ENCODE measurements at places on chromosomes 2 and 18.

GRCh38 chr2:228768818-228769217 is 502.3 kb downstream of the PID1 start:
- no peak for DNase-seq

DNA sequence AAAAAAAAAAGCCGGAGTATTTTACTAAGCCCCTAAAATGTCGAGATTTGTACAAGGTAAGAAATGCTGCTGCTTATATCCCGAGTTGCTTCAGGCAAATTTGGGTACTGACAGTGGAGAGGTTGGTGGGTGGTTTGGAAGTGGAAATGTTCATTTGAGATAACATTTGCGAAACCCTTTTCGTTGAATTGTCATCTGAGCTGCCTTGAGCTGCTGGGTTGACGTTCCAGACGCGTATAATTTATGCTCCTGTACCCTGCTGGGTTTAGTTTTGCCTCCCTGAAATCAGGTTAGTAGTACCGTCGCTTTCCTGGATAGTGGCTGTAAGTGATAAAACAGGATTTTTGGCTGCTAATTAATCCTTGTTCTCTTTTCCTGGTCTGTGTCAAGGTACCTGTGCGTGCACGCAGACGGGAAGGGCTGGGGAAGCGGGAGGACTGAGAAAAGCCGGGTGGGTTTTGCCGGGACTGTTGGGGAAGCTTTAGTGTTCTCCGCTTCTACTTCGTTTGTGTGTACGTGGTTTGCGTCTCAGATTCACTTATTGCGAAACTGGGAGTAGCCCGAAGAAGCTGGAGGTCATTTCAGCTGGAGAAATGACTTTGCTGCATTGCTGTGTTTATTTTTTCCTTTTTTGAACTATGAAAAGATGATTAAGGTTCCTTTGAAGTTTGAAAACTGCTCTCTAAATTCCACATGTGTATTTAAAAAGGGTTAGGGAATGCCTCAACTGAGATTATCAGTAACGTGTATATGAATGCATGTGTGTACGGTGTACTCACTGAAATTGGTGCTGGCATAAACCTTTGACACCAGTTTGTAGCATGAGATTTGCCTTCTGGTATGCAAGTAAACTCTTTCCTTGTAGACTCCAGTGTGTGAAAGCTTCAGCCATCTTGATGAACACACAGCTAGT is 709 bp downstream of the UGP2 start:
- DNase-seq: no peak

GRCh38 chr2:84925336-84925723 is 19.9 kb downstream of the TMSB10 start:
- DNase-seq: no peak

GRCh38 chr2:834233-834632 is 116.4 kb upstream of the SNTG2 start:
- no peak for DNase-seq

DNA sequence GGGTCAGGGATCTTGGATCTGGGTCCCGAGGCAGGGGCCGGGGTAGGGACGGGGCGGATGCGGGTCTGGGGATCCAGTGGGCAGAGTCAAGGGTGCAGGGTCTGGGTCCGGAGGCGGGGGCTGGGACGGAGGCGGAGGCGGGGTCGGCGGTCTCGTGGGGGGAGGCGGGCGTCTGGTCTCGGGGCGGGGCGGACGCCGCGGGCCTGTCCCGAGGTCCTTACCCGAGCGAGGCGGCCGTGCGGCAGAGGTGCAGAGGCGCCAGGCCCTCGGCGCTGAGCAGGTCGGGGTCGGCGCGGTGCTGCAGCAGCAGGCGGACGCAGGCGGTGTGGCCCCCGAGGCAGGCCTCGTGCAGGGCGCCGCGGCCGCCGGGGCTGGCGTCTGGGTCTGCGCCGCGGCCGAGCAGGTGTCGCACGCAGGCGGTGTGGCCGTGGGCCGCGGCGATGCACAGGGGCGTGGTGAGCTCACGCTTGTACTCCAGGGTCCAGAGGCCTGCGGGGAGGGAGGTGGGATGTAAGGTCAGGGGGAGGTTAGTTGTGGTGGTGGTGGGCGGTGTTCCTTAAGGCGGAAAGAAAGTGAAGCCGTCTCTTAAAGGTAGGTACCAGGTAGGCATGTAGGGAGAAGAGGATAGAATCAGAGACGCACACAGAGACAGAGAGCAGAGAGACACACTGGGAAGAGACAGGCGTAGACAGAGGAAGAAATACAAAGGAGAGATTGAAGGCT is 26.6 kb downstream of the ASB18 start:
- no peak for DNase-seq

- DNase-seq: no peak
These were observed 327.3 kb downstream of the XIRP2 start for GRCh38 chr2:167215595-167215994.
